ENCODE measurements at places on chromosomes 3 and 15.

- no peak for DNase-seq
Measured at GRCh38 chr3:188370081-188370830, 216.3 kb downstream of the LPP start.

- DNase-seq: no peak
Measured at GRCh38 chr3:100629421-100630127, 20.2 kb downstream of the ADGRG7 start.

- no peak for DNase-seq
Measured at GRCh38 chr15:67061811-67062368, 3.5 kb upstream of the SMAD3 start.

DNA sequence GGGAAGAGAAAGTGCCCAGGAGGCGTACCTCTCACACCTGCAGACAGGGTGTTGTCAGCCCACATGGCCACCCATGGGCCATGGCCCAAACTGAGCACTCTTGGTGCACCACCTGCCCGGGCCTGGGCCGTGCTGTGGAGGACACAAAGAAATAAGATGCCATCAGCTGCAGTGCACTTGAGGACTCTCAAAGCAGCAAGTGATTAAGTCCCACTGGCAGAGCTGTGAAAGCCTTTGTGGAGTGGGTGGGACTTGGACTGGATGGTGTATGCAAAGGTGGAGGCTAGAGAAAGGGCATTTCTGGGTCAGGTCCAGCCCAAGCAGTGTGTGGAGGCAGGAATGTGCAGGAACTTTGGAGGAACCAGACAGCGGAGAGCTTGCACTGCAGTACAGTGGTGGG is 122.3 kb downstream of the MEGF11 start:
- no peak for DNase-seq

GRCh38 chr3:155979746-155980145 is 109.3 kb downstream of the GMPS start:
- DNase-seq: no peak
